ENCODE measurements at places on chromosomes 3 and 15.

DNA sequence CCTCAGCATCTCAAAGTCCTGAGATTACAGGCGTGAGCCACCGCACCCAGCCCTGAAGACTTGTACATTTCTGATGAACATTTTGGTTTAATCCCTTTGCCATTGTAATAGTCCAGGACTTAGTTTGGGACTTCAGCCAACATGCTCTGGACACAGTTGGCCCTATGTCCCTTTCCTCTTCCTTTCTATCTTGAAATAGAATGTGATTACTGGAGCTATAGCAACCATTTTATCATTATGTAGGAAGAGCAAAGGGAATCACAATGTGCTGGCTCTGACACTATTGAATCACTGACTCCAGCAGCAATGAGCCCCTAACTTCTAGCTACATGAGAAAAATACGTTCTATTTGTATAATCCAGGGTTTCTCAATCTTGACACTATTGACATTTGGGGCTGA lies 34.8 kb upstream of the MRPL3 start:
- no peak for DNase-seq

DNA sequence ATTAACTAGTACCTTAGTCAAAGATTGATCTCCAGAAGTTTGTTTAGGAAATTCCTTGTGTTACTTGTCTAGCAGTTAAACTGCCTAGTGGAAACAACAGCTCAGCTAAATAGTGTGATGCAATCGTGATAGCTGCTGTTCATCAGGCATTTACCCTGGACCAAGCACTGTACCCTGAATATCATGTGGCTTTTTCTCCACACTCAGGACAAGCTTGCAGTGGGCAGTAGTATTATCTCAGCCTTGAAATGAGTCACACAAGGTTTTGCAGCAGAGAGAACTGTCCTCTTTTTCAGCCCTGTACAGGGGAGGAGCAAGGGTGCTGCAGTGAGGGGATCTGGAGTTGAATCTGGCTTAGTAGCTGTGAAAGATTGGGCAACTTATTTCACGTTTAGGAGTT lies 208.4 kb downstream of the TP63 start:
- no peak for DNase-seq

DNA sequence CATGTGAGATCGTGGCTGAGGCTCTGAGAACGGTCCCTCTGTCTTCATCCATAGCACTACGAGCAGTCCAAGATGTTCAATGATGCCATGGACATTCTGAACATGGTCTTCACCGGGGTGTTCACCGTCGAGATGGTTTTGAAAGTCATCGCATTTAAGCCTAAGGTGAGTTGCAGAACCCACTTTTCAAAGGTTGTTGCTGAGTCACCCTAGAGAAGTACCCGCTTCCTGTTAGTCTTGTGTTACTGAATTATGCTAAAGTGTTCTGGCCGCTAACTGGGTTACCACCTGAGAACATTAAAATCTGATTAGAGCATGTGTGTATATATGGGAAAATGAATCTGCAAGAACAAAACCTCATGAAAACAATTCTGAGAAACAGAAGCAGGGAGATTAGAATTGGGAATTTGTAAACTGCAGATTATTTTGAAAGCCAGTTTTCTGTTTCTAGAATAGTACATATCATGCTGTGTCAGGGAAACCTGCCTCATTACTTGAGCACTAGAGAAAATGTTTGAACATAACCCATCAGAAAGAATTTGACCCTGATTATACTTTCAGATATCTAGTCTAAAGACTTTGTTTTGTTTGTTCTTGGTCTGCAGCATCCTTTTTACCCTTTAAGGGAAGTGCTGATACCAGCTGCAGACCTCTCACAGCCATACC lies 92.6 kb downstream of the CHDH start:
- DNase-seq: peak; percentile 37

- no peak for DNase-seq
These were observed 172.8 kb downstream of the PLCH1 start for GRCh38 chr3:155572085-155572484.

GRCh38 chr3:151421938-151422337 lies 37.4 kb upstream of the P2RY12 start:
- no peak for DNase-seq

GRCh38 chr3:185313693-185314246 lies 49.2 kb upstream of the MAP3K13 start:
- DNase-seq: no peak

DNA sequence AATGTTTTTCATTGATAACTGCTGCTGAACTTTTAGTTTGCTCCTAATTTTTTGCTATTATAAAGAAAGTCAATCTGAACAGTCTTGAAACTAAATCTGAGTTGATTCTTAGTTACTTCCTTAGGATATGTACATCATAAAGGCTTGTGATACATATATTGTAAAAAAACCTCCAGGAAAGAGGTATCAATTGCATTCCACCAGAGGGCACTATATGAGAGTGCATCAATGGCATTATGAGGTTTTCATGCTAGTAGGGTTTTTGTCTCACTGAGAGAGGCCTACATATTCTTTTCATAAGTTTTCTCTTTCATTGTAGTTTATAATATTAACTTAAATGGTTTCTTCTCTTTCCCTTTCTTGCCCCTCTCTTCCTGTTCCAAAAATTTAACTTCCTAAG lies 46.9 kb downstream of the PIK3R4 start:
- peak; percentile 5 for DNase-seq

GRCh38 chr3:18812316-18812715 lies 336.0 kb upstream of the KCNH8 start:
- DNase-seq: no peak

DNA sequence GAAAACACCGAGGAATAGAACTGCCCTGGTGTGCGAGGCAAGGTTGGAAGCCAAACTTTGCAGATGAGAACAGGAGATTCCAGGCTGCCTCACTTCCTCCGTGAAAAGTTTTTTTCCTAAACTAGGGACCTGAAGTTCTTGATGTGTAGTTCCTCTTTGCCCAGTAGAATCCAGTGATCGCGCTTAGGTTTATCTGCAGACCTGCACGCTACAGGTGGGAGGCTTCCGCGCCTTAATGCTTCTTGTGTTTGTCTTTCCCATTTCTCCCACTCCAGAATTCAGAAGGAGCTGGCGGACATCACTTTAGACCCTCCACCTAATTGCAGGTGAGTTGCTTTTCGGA lies 5.4 kb downstream of the UBE2E1 start:
- DNase-seq: no peak
